DMS153 (cell line): ENCODE measurements at places on chromosomes 5 and 9.

GRCh38 chr5:10588109-10588775, 24.4 kb downstream of the ANKRD33B start:
- DNase-seq: no peak

DNA sequence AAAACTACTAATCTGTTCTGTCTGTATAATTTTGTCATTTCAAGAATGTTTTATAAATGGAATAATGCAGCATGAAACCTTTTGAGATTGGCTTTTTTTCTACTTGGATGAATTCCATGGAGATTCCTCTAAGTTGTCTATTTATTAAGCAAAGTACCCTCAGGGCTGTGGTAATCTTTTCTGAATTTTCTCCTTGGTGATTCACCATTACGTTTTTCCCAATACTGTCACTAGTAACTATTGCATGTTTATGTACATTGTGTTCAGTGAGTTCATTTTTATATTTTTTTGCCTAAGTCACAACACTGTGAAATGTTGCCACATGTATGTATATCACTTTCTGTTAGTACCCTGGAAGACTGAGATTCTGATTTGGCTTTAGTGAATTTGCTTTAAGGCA, 177.0 kb upstream of the GRIN3A start:
- DNase-seq: no peak

- no peak for DNase-seq
These were observed 152.8 kb upstream of the TRPC7 start for GRCh38 chr5:136518174-136518573.

GRCh38 chr5:90402521-90403255, 6.9 kb downstream of the CETN3 start:
- no peak for DNase-seq

DNA sequence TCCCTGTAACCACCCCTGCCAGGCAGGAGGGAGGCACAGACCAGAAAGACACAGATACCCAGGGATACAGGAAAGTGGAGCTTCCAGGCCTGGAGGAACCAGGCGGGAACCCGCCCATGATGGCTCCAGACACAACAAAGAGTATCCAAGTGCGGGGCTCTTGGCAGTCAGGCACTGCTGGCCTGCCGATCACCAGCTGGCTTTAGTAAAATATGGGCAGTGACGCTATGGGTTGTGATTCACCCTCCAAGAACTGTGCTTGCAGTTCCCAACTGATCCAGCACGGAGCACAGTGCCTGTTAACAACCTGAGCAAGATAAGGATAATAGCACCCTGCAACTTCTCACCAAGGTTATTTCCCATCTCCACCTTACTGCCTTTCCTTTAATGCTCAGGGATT, 463.3 kb downstream of the IRX1 start:
- DNase-seq: no peak
